ENCODE measurements at places on chromosomes 2 and 18.
A peak's percentile ranks its signal among the peaks of the same experiment; 100 is the strongest.

DNA sequence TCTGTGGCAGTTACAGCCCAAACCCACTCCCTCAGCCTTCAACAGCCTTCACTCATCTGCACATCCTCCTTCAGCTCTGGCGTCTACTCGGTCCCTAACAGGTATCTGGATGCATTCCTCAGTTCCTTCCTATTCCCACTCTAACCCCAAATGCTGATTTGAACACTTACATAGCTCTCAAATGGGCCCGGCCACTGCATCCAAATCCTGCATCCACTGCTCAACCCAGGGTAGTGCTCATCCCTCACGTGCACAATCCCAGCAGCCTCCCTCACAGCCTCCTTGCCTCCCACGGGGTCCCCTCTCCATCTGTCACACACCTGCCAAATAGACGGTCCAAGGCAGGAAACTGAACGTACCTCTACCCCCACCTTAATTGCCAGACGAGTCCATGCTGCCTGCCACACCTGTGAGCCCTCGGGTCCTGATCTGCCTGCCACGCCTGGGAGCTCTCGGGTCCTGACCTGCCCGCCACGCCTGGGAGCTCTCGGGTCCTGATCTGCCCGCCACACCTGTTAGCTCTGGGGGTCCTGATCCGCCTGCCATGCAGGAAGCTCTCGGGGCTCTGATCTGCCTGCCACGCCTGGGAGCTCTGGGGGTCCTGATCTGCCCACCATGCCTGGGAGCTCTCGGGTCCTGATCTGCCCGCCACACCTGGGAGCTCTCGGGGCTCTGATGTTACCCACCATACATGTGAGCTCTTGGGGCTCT, 9.9 kb downstream of the OR6B3 start:
- no peak for DNase-seq

GRCh38 chr2:79640001-79640400, 127.2 kb downstream of the CTNNA2 start:
- DNase-seq, result no peak

- DNase-seq, result no peak
These were observed 151.4 kb downstream of the TNS1 start for GRCh38 chr2:217851191-217852020.

- no peak for DNase-seq
These were observed 114.8 kb downstream of the CCBE1 start for GRCh38 chr18:59582395-59582794.

DNA sequence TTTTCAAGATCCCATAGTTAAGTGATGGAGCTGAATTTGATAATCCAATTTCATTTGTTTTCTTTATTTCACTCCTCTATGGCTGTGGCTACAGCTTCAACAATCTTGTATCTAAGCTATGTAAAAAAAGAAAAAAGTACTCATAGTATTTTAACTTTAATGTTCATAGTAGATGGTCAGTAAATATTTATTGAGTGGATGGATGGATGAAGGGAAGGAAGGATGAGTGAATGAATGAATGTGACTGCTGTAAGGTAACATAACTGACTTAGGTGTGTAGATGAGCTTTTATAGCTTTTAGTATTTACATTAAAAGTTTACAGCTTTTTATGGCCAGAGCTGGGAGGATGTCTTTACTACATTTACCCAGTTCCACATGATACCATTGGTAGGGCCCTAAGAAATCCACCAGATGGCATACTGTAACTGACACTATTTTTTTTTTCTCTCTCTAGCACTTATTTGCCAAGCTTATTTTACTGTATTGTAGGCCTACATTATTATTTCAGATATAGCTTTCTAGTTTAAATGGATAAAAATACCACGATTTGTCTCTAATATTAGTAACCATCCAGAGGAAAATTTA, 13.4 kb upstream of the HRH4 start:
- DNase-seq, result no peak

DNA sequence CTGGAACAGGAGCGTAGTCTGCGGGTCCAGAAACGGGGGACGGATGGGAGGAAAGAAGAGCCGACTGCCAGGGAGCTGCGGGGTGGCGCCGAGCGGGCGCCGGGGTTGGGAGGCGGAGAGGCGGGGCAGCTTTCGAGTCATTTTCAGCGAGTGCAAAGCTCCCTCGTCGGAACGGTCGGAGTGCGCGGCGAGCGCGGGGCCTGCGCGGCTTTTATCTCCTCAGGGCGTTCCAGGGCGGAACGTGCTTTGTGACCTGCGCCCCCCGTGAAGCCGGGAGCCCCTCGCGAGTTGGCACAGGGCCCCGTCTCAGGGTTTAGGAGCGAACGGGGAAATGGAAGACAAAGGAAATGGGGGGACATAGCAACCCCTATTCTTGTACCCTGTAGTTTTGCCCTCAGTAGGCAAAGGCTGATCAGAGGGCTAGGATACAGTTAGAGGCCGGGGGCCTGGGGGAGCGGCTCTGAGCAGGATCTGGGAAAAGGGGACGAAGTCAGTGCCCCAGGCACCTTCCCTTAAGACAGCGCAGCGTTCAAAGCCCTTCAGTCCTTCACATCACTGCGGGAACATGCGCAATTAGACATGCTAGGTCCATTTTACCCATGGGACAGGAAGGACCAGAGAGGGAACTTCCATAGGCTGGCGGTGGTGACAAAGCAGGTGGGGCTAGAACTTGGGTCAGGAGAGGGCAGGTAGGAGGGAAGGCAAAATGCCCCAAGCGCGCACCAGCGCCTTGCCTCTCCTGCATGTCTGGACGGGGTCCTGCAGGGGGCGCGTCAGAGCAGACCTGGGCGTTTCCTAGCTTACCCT, 60.1 kb upstream of the IL1RL1 start:
- DNase-seq, result peak; percentile 86

DNA sequence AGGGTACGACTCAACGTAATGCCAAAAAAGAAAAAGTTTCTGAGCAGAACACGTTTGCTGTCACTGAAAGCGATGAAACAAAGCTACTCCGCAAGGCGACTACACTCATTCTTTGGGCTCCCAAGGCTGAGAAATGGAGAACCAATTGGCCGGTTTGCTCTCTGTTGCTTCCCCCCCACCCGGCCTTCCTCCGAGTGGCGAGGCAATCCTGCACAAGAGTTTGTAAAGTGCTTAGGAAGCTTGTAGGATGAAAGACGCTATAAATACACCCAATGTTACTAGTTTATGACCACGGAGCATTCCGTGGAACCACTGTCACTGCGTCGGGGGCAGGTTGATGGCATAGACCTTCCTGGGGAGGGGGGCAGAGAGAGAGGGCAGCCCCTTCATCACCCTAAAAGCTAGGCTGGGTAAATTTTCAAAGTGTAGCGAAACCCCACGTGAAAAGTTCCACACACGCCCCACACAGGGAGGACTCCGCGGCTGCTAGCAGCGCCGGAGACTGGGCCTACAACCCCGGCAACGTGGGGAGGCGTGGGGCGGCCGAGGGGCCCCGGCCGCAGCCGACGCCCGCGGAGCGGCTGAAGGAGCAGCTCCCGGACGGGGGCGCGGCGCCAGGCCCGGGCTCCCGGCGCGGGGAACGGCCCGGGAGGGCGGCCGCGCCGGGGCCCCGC, 915 bp downstream of the CUL3 start:
- DNase-seq, result peak; percentile 58

DNA sequence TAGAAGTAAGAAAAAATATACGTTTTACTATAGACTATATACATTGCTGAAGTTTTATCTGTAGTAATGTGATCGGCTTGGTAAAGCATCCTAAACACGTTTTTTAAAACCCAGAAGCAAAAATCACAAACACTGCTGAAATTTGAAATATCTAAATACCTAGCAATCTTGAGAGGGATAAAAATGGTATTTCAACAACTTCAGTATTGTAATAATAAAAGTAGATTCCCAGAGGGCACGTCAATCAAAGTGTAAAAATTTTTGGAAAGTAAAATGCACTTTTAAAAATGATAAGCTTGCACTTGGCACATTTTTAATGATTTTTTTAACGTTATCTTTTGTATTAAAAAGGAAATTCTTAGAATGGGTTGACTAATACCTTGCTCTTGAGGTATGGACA, 1.6 kb downstream of the ZC3H6 start:
- no peak for DNase-seq

GRCh38 chr18:7066965-7067555, 50.5 kb downstream of the LAMA1 start:
- no peak for DNase-seq

DNA sequence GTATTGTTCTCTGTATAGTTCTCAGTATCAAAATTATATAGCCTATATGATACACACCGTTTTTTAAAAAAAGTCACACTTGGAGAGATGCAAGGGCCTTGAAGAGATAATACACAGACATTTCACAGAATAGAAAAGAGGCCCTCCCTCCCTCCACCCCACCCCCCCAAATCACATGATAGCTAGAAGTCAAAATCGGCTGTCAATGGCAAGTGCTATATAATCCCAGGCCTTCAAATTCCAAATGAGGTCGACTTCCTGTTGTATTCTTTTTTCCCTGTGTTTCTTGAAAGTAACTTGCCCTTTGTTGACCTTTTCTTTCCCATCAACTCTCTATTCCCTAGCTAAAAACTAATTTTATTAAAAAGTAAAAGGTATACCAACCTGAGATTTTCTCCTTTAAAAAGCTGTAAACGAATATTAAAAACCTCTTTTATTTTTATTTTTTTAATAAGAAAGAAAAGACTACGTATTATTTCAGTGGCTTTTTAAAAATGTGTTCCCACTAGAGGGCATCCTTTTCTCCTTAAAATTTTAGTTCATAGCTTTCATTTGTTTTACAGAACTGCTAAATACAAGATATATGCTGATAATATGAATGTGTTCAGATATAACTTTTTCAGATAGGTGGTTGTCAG, 46.6 kb downstream of the KCMF1 start:
- DNase-seq, result no peak

GRCh38 chr2:74406035-74406434, 15.4 kb downstream of the C2orf81 start:
- DNase-seq, result no peak

DNA sequence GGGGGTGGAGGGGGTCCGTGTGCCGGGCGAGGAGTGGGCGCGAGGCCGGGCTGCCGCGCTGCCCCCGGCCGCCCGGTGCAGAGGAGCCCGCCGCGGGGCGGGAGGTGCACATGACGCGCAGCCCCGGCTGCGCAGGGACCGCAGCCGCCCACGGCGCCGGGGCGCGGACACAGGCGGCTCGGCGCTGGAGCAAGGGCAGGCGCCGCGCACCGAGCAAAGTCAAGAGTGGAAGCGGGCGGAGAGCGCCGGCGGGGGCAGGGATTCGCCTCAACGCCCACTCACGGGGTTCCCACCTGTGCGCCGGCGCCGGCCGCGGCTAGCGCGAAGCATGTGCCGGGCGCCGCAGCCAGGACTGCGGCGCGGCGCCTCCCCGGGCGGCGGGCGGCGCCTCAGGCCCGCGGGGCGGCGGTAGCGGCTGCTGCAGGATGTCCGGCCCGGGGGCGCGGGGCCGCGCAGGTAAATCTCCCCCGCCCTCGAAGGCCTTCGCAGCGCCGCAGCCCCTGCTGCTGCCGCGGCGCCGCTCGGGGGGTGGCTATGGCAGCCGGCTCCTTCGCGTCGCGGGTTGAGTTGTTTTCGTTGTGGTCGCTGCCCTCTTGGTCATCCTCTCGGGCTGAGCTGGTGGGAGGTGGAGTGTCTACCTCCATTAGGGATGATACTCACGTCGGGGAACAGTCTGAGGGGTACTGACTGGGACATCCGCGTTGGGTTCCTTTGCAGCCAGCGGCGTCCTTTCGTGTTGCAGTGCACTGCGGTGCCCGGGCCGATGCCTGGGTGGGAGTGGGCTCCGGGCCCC, 216.3 kb upstream of the DTNA start:
- DNase-seq, result peak; percentile 52

GRCh38 chr2:239509373-239510143, 108.7 kb upstream of the HDAC4 start:
- DNase-seq, result no peak

DNA sequence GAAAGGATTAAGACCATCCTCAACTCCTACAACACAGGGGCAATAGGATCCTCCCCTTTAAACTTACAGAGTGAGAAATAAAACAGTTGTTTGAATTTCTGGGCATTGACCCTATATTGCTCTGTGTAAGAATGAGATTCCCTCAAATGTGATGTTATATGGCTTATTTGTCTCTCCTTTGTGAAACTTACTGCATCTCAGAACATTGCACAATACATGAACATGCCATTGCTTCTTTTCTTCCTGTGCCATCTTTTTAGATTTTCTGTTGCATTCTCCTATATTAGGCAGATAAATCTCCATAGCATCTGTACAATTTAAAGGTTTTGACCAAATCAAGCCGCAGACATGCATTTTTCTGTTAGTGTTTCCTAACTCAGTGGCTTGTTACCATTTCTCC, 941.9 kb upstream of the FANCL start:
- no peak for DNase-seq

GRCh38 chr2:26634636-26635230, 6.4 kb downstream of the CIB4 start:
- no peak for DNase-seq

DNA sequence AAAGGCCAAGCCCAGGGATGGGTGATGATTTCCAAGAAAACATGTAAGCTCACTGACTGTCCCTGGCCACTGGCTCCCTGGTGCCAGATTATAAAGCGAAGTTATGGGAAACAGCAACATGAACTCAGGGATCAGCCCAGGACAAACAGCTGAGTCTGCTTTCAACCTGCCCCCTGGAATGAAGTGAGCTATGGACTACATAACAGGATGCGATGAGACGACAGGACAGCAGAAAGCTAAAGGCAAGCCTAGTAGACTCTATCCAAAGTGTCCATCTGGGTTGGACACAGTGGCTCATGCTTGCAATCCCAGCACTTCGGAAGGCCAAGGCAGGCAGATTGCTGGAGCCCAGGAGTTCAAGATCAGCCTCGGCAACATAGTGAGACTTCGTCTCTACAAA, 16.6 kb upstream of the KCMF1 start:
- no peak for DNase-seq

DNA sequence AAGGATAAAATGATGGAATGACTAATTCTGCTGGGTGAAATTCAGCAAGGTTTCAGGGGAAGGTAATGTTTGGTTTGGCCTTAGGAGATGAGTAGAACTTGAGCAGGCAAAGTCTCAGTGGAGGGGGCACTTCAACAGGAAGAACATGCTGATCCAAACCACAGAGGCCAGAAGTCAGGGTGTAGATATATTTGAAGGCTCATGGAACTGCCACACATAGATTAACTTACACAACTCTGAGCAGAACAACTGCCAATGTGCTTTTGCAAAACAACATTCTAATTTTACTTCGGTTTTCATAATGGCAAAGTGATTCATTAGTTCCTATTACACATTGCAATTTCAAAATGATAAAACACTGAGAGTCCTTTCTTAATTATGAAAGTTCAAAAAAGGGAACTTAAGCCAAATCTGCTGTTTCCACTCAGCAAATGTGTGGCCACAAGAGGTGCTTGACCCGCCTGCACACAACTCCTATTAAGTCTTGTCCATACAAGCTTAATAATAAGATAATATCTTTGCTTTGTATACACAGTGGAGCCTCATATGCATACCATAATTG, 284.8 kb downstream of the MREG start:
- no peak for DNase-seq

GRCh38 chr2:176132205-176133171, 3.0 kb downstream of the HOXD8 start:
- DNase-seq, result peak; percentile 50

DNA sequence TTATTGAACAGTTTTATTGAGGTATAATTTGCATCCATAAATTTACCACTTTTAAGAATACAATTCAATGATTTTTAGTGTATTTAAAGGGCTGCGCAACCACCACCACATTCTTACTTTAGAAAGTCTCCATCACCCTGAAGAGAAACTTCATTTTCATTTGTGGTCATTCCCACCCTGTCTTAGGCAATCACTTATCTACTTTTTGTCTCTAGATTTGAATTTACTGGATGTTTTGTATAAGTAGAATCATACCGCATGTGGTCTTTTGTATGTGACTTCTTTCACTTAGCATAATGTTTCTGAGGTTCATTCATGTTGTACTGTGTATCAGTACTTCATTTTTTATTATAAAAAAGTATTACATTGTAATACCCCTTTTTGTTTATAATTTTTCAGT, 17.9 kb upstream of the SLC4A10 start:
- DNase-seq, result no peak

- no peak for DNase-seq
These were observed 212.3 kb downstream of the MGAT5 start for GRCh38 chr2:134466141-134466540.

Data from activated CD8-positive, alpha-beta memory T cell treated with anti-CD3 and anti-CD28 coated beads, Interleukin-2, amount 50 U/mL, for 48 hours (primary cell).